ENCODE measurements at places on chromosomes 6 and 20.

- no peak for DNase-seq
Measured at GRCh38 chr6:3549314-3549940, 92.6 kb upstream of the SLC22A23 start.

- no peak for DNase-seq
Measured at GRCh38 chr6:119476024-119476423, 126.5 kb upstream of the MAN1A1 start.

GRCh38 chr6:154491567-154492470 lies 18.7 kb downstream of the CNKSR3 start:
- DNase-seq: no peak

DNA sequence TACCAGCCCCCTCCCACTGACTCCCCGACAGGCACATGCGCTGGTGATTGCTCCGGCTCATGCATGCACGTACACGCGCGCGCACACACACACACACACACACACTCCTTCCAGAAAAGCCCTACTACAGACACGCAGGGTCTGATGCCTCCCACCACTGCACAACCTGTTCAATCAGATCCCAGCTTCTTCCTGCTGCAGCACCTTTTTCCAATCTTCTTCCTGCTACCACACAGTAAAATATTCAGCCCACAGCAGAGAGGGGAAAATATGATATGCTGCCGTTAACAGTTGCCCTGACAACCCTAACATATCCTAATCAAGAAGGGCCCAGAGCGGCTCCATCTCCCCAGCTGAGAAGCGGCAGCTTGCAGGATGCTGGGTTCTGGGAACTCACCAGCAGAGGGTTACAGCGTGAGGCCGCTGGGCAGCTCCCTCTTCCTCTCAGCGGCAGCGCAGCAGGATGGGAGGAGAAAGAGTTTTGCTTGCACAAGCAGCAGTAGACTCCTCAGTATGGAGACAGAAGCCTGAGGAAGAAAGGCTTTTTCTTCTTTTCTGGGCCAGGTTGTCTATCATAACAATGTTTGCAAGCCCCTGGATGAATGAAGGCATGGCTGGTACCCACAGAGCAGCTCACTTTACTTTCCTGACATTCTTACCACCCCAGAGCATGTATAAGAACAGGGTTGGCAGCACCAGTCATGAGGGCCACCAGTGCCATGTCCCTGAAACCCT lies 23.9 kb downstream of the MAP7 start:
- DNase-seq: peak; percentile 94

DNA sequence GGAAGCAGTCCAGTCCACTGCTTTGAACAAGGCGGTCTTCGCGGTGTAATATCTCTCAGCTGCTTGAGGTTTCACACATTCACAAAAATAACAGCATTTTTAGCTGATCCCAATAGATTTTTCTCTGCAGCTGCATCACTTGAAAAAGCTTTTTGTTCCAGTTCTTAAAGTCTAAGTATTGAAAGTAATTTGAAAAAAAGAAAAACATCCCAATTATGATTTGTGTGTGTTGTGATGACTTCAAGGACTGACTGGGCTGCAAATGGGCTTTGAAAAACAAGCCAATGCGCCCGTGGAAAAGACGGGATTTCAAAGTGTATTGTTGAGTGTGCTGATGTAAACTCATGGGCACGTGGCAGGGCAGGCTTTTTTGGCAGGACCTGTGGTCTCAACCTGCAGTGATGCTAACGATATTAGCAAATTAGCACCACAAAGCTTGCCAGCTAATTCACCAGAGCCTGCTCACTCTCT lies 151.1 kb downstream of the TMEM242 start:
- DNase-seq: peak; percentile 59

GRCh38 chr6:138105880-138106664 lies 1.1 kb downstream of the PERP start:
- no peak for DNase-seq

DNA sequence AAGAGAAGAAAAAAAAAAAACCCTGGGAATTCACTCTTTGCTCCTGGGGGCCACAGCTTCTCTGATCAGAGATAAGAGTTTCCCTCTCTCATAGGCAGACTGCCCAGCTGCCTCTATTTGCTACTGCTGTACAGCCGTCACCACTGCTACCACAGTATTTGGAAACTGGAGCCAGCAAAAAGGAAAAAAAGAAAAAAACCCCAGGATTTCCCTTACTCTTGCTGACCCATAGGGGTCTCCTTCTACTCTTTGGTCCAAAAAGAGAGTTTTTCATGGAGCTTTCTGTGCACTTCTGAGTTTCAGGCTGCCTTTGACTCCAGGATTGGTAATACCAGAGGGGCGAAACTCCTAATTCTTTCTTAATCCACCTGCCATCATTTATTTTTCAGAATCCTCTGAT lies 89.7 kb downstream of the MDGA1 start:
- no peak for DNase-seq

DNA sequence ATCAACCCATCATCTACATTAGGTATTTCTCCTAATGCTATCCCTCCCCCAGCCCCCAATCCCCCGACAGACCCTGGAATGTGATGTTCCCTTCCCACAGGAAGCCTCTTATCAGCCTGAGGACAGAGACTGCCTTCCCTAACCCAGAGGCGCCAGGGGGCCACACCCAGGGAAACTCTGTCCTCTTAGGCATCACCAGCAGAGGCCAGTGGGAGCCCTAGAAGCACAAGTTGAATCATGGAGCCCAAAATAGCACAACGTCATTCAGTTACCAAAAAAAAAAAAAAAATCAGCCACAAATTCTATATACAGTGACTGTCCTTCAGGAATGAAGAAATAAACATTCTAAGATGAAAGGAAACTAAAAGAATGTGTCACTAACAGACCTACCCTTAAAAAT lies 625.7 kb downstream of the TFAP2A start:
- DNase-seq: no peak
